Prostate gland (tissue), 2 donors: ENCODE measurements at places on chromosomes 6 and 20. TPM values are rescaled to one million over a fixed set of nuclear protein-coding genes. Genes with fewer than 3 reads are reported as not detected.

GRCh38 chr6:37630281-37630799 is 67.3 kb downstream of the MDGA1 start:
- no peak for DNase-seq

E2F1 gene
- total RNA-seq, result 10.1 TPM

AHCY gene
- 162 TPM for total RNA-seq

GRCh38 chr6:156279261-156279969 is 497.8 kb upstream of the ARID1B start:
- no peak for DNase-seq

DNA sequence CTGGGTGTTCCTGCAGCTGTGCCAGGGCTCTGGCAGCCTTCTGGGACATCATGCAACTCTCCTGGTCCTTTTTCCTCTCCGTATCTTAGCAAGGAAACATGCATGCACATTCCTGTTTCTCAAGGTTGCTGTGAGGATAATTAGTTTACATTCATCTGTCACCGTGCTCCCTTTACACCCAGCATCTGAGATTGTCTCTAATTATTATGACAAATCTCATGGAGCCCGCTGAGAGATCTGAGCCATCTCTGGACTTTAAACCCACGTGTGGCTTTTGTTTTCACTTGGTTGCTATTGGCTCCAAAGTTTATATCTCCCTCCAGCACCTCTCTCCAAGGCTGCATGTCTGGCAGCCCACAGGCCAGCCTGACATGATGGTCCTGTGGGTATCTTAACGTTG is 167.6 kb downstream of the UNC5CL start:
- DNase-seq, result no peak

GRCh38 chr6:81226957-81227356 is 525.5 kb downstream of the TENT5A start:
- no peak for DNase-seq

DNA sequence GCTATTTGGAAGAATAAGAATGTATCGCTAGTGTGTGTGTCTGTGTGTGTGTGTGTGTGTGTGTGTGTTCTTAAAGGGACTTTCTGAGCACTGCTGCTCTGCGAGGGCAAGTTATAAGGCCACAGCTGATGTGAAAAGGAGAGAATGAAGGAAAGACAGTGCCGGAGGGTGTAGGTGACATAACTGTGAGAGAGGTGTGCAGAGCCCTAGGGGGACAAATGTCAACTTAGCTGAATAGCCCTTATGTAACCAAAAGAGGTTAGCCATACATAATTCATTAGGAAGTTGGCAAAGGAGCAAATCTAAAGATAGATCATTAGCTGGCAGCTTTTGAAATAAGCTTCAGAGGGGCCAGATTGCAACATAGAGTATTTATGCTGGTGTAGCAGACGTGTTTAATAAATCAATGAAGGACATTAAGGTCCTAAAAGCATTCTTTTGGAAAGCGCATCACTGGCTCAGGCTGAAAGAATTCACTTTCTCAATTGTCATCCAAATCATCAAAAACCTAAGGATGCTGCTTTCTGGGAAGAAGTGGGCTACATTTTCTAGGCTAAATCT is 81.0 kb downstream of the NDUFAF5 start:
- DNase-seq, result no peak

DNA sequence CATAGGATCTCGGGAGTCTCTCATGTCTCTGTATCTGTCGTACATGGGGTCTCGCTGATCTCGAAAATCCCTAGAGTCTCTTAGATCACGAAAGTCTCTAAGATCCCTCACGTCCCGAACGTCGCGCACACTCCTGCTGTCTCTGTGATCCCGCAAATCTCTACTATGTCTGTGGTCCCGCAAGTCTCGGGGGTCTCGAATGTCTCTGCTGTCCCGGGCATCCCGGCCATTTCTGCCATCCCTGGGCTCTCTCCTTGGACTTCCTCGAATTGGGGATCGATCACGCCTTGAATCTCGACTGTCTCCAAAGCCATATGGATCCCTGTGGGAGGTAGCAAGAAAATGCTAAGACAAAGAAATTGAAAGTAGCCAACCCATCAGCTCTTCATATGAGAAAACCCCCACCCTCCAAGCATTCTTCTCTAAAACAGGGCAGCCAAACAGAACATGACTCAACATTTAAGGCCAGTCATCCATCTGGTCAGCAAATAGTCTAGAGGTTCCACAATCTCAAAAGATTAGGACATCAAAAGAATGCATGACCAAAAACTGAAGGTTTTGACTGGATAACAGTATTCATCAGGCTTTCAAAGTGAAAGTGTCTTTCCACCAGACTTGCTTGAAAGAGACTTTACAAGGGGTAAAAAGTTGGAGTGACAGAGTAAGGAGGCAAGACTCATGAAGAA is 19.4 kb downstream of the NCOA5 start:
- no peak for DNase-seq

- DNase-seq, result no peak
Observed at GRCh38 chr20:47727909-47728361, 57.3 kb downstream of the SULF2 start.

CEP85L gene
- 2.7 TPM for total RNA-seq

GRCh38 chr20:25297141-25297905 is 49.4 kb downstream of the PYGB start:
- no peak for DNase-seq

DNA sequence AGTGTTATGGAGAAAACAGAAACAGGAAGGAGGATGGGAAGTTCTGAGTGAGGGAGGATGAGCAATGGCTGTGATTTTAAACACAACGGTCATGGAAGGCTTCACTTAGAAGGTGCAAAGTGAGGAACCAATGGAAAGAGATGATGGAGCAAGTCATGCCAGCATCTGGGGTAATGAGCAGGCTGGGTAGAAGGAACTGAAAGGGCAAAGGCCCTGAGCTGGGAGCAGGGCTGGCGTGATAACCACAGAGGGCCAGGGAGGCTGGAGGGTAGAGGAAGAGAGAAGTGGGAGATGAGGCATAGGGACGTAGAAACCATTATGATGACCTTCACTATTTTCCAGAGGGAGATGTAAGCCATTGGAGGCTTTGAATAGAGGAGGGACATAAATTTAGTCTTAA is 43.6 kb downstream of the NHLRC1 start:
- no peak for DNase-seq

DNA sequence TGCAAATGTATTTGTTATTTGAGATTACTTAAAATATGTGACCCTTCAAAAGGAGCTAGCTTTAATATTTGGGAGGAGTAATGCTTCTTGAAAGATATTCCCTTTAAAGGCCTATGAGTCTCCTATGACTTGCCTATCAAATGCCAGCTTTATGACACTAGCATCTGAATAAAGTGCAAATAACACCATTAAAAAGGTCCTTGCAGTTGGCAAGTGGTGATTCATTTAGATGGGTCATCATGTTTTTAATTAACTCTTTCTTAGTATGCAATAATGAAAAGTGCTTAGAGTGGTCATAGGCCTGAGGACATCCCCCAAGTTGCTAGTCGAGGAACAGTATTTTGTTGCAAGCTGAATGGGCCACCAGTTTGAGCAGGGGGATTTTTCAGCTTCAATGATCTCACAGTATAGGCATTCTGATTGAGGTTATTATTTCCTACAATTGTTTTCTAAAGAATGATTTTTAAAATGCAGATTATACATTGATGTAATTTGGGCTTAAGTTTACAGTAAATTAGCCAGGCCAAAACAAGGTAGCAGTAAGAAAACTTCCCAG is 3.7 kb upstream of the CD2AP start:
- no peak for DNase-seq

DNA sequence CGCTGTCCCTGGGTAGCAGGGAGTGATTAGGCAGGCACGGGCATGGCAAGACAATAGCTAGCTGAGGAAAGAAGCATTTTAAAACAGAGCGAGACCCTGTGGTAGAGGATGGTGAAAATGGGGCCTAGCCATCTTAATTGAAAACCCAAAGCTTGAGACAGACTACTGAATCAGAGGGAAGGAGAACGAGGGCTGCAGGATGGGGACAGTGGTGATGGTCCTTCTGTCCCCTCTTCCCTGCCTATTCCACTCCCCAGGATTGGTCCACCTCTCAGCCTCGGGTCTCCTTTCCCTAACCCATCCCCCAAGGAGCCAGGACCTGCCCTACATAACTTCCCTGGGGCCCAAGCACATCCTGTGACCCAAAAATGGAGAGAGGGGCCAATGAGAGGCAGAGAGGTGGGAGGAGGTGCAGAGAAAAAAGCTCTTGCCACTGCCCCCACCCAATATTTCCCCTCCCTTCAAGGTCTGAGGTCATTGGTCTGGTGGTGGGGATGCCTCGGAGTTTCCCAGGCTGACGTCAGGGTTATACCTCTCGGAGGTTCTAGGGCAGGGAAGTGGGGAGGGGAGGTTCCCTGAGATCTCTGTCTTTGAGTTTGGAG is 884 bp upstream of the CUTA start:
- DNase-seq, result no peak

DNA sequence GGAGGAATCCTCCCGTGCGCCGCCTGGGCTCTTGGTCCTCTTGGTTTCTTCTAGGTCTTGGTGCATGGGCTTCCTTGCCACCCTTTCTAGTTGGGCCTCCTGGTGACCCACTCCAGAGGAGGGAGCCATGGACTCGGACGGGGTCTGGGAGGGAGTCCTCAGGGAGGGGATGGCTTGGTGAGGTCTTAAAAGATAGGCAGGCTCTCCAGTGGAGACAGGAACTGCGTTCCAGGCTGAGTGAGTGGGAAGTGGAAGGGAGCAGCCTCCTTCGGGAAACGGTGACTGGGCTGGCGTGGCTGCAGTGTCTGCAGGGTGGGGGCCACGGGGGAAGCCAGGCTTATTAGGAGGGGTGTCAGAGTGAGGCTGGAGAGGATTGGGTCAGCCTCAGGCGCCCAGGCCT is 152.8 kb downstream of the GRM4 start:
- no peak for DNase-seq

PRSS35 gene
- total RNA-seq, result 2.4 TPM

PKIB gene
- total RNA-seq, result 12.8 TPM

IPCEF1 gene
- total RNA-seq, result 1.0 TPM

PHACTR1 gene
- 4.3 TPM for total RNA-seq

- DNase-seq, result no peak
Observed at GRCh38 chr6:56514395-56514794, 128.3 kb downstream of the DST start.

GRCh38 chr6:90053614-90054013 is 159.3 kb downstream of the GJA10 start:
- DNase-seq, result no peak

DNA sequence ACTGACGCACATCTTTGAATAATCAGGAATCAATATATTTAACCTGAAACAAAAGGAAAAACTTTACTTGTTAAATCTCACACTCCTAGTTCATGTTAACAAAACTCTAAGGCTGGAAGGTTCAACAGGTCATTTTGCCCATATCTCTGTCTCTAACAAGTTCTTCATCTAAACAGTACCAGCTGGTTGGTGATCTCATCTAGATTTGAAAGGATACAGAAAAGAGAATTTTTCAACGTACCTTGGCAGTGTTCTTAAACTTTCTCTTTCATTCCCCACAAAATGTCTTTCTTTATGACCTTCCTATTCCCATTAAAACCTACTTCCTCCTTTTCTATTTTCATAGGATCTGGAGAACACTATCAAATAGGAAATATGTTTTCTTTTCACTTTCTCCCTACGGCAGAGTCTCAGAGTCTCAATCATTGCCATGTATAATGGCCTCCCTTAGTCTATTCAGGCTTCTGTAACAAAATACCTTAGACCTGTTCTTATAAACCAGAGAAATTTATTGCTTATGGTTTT is 111.3 kb downstream of the TBX18 start:
- DNase-seq, result no peak

DNA sequence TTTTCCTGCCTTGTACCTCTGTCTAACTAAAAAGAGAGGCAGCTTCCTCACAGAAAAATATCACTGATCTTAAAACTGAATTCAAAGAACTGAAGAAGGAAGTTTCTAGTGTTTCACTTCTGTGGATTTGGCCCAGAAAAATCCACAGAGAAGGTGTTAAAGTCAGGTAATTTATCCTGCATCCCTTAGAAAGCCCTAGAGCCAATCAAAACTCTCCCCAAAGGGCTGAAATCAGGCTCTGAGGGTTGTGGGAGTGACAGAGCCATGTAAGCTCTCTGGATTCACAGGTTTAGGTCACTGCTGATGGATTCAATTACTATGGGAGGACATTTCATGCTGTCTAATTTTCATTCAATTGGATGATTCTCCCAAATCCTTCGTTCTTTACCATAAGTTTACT is 152.3 kb downstream of the OR2B2 start:
- no peak for DNase-seq

- no peak for DNase-seq
Observed at GRCh38 chr6:152879681-152880080, 103.2 kb downstream of the FBXO5 start.

DNA sequence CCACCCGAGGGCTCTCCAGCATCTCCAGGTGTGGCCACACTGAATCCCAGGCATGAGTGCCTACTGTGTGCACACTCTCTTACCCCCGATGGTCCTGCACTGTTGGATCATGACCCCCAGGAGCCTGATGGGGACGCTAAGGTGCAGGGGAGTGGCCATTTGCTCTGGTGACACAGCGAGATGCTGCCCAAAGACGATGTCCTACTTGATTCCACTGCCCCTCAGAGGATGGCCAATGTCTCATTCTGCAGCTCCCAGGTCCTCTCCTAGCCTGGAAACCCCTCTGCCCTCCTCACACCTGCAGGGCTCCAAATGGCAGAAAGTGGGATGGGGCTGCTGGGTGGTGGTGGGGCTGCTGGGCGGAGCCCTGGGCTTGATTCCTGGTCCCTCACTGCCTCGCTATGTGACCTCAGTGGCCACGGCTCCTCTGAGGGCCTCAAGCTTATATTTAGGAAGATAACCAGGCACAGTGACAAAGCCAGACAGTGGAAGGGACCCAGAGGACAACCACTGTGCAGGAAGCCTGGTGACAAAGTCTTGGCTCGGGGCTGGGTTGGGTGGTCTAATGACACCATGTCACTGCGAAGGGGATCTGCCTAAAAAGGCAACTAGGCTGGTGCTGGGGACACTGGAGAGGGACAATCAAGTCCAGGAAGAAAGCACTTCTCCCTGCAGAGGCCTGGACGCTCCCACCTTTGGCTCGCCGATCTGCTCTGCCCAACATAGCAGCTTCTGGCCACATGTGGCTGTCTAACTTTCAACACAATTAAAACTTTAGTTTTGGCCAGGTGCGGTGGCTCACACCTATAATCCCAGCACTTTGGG is 28.4 kb downstream of the TGM2 start:
- DNase-seq, result no peak

DNA sequence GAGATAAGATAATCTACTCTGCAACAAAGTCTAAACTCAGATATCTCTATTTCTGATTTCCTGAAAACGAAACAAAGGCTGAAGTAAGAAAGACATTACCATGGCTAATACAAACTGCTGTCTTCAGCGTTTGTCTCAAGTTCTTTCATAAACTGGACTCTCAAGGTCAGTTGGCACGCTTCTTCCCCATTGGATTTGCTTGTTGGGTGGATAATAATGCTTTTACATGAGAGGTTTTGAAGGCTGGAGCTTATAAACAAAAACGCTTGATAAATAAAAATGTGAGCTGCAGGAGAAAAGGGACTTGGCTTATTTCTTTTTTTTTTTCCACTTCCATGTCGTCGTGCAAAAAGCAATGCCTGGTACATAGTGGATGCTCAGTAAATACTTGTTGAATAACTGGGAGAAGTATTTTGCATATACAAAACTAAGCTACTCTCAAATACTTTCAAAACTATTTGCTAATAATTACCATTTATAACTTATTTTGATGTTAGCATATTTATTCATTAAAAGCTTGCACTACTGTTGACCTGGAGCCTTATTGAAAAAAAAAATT is 65.7 kb upstream of the EEF1A1 start:
- no peak for DNase-seq

FAM210B gene
- 66.5 TPM for total RNA-seq
